LHCN-M2 (cell line): ENCODE measurements at places on chromosomes 3 and 15. TPM values are rescaled to one million over a fixed set of nuclear protein-coding genes. Genes with fewer than 3 reads are reported as not detected.
A peak's percentile ranks its signal among the peaks of the same experiment; 100 is the strongest.

Gene ZMYND10
- 1.3 and 1.9 TPM in 2 replicates for total RNA-seq

- DNase-seq = no peak
These were observed 71.2 kb upstream of the GOLGA8B start for GRCh38 chr15:34654625-34655024.

GRCh38 chr3:189771842-189772450 is 140.8 kb downstream of the TP63 start:
- no peak for DNase-seq

- no peak for DNase-seq
These were observed 118.1 kb downstream of the RPL22L1 start for GRCh38 chr3:170751899-170752293.

Gene MKRN2OS
- not detected in 2 replicates for total RNA-seq

- peak; percentile 38 for DNase-seq
These were observed 1024.4 kb upstream of the CADM2 start for GRCh38 chr3:83934192-83935021.

DNA sequence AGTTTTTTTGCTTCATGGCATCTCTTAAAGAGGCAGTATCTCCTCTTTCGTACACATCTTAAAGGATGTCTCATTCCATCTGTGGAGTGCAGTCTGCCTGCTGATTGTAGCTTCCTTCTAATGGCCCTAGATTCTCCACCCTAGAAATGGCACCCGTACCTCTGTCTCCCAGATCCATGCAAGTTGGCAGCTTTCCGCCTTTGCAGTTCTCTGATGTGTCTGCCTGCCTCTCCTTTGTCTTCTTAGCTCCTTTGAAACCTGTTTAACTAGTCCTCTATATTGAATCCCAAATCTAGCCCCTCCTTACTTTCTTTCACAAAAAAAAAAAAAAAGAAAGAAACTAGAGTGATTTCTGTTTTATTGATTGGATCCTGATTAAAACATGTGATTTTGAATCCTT is 1025.0 kb downstream of the ZPLD1 start:
- DNase-seq = no peak

Gene GPR15
- not detected in 2 replicates for total RNA-seq

DNA sequence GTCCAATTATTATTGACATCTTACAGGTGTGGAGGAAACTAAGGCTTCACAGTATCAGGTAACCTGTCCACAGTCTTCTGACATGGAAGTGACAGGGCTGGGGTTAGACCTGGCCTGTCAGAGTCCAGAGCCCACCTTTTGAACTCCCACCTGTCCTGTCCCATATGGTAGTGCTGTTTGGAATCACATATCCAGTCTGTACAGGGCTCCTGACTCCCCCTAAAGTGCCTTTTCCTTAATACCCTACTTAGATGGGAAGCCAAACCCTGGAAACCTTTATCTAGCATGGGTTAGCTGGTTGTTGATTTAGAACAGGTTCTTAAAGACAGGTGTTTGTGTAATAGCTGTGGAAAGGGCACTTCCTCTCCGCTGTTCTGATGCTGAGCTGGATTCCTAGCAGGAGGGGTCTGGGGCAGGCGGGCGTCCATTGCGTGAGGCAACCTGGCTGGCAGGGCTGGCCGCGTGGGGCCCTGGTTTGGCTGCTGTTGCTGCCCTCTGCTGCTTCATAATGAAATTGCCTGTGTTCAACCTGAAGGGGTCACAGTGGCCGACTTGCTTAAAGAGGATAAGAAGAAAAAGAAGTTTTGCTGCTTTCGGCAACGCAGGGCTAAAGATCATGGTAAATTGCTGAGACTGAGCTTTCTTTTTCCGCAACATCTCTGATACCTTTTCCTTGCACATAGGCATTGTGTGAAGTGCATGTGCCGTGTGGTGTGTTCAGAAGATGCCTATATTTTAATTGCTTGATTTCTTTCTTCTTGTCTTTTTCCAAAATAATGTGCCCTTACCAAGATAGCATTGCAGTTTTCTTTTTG is 136.2 kb downstream of the CHDH start:
- peak; percentile 37 for DNase-seq

DNA sequence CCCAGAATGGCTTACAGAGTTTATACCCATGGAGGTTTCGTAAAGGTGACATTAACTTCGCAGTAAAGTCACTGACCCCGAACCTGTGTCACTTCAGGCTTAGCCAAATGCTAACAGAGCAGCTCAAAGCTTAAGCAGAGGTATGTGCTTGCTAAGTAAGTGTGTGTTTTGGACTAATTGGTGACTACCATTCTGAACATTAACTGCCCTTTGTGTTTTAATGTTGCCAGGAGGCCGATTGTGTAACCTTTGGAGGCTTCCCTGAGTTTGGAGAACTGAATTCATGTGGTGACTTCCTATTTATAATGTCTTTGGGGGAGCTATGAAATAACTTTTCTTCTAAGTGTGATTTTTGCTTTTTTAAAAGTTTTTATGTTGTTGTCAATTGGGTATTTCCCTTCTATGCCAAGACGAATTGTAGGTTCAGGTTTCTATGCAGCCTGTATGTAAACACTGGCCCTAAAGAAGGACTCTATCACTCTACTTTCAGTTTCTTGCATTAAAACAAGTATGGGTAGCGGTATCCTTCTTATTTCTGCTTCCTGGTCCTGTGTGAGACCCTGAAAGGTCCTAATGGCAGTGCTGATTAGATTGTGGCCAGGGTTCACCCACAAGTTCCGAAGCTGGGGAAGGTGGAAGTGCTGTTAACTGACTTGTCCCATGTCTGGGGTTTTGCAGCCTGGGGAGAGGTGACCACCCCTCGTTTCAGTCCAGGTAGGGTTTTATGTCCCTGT is 86.3 kb downstream of the IGF1R start:
- no peak for DNase-seq

GRCh38 chr15:69194025-69194827 is 33.8 kb downstream of the GLCE start:
- DNase-seq = peak; percentile 52

- DNase-seq = no peak
These were observed 46.8 kb upstream of the MYRIP start for GRCh38 chr3:39762537-39763070.

Gene CEP97
- 26.1 and 28.8 TPM in 2 replicates for total RNA-seq

DNA sequence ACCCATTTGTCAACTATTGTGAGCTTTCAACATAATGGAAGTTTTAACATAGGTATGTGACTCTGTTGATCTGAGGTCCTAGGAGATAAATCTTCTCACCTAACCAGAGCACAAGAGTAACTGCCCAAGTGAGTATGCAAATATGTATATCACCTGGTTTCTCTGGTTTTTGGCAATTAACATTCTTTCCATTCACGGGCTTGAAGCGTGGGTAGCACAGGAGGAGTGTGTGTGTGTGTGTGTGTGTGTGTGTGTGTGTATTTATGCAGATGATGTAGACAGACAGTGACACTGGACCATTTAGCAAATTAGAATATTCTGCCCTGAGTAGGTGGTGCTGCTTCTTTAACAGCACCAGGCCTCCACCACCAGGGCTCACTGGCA is 15.0 kb downstream of the EPHB1 start:
- DNase-seq = no peak

Gene SORD
- 44.3 and 67.6 TPM in 2 replicates for total RNA-seq

DNA sequence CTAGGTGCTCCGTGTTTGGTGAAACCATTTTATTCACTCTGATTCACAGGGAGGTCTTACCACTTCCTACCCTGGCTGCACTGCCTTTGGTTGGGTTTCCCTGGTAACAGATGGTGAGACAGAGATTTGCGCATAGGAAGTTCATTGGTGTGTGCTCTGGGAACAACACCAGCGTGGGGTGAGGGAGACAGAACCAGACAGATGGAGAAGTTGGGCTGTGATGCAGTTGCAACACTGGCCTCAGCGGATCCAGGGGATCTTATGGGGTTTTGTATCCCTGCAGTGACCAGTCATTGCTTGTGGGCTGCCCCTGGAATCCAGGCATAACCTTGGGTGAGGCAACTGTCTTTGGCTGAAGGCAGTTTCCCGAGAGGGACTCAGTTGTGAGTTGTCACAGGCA is 12.5 kb upstream of the IL16 start:
- DNase-seq = peak; percentile 57

- DNase-seq = peak; percentile 60
These were observed 55.8 kb upstream of the SLC7A14 start for GRCh38 chr3:170641510-170642236.

DNA sequence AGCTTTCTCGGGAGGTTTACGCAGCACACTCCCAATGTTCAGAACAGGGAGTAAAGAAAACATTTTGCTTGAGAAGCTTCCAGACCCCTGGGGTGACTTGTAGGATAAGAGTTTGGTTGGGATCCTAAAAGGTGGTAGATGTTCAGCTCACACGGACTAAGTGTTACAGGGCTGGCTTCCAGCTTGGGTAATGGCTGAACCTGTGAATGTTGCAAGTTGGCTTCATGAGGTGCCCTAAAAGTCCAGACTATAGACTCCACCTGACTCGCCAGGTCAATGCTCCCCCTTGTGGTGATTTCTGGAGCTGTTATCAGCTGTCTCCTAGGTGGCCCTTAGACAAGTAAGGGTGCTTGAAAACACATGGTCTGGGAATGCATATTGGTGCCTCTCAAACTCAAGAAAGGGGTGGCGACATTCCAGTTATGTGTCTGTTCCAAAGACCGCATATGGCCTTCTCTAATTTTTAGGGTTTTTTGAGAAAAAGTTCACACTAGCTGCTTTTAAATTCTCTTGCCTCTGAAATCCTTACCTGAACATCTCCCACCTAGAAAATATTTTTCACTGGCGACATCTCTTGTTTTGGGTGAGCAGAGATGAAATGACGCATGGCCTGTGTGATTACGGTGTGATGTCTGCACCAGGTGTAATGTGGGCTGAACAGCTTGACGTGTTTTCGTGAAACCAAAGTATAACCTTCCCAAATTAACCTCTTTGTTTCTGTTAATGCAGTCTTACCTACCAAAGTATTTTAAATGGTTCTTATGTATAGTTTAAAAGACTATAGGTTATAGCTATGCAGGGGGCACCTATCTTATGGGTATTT is 175.7 kb upstream of the KBTBD8 start:
- DNase-seq = peak; percentile 35

- no peak for DNase-seq
These were observed 29.8 kb downstream of the ACAN start for GRCh38 chr15:88832820-88833730.

- DNase-seq = no peak
These were observed 643.1 kb downstream of the MECOM start for GRCh38 chr3:169020371-169020770.

DNA sequence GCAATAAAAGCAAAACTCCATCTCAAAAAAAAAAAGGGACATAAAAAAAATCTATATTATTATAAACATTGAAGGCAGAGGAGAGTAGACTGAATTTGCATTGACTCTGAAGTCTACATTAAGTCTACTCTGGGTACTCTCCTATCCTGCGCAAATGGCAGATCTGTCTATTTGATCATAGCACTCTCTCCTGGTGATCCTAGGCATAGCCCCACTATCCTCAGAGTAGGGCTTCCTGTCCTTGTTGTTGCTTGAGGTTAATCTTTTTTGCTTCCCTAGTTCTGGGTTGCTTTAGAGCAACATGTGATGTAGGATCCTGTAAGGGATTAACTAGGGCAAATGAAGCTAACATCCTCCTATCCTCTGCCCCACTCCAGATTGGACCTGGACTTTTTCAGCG is 82.1 kb upstream of the LRRFIP2 start:
- no peak for DNase-seq

Gene MORC1
- total RNA-seq = not detected in 2 replicates

Gene LPP
- 32.4 and 39.7 TPM in 2 replicates for total RNA-seq

DNA sequence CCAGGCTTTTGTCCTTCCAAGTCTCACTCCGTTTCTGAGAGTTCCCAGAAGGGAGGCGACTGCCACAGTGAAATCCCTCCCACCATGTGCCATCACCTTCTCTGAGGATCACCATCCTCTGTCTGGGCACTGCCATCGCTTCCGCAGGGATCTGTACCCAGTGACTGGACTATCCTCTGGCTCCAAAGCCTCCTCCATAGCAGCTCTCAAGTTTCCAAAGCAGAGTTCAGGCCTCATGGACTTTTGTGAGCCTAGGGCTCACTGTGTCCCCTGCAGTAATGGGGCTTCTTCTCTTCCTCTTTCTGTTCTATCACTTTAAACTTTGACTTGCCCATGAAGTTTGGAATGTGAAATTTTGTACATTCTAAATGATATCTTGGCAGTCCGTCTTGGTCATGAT is 63.9 kb downstream of the TIPARP start:
- no peak for DNase-seq

- no peak for DNase-seq
These were observed 20.9 kb downstream of the KBTBD8 start for GRCh38 chr3:67018789-67019526.

Gene SEMA3B
- total RNA-seq = 2.1 and 4.1 TPM in 2 replicates

DNA sequence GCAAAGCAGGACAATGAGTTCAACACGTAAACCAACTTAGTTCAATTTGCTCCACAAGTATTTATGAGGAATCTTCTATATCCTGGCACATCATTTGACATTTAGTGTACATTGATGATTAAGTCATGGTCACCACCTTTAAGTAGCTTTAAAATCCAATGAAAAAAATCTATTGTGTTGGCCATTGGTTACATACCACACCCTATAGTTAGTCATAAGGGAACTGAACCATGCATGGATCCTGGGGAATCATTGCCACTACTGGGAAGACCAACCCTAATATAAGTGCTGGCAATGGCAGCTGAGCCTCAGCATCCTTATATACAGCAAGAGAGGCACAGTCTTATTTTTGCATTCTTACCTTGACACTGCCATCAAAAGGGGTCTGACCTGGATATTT is 502.5 kb downstream of the MECOM start:
- no peak for DNase-seq

DNA sequence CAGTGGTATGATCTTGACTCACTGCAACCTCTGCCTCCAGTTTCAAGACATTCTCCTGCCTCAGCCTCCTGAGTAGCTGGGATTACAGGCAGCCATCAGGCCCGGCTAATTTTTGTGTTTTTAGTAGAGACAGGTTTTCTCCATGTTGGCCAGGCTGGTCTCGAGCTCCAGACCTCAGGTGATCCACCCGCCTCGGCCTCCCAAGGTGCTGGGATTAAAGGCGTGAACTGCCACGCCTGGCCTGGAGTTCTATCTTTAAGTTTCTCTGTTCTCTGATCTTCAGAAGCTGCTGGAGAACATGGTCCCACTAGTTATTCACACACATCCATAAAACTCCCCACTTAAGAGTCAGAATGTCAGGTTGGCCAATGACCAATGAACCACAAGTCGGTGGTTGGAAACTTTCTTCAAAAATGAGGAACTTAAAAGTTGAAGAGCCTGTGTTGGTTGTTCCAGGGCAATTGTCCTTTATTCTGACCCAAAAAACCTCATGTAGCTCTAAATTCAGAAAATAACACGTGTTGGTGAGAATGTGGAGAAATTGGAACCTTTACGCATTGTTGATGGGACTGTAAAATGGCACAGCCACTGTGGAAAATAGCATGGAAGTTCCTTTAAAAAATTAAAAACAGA is 55.9 kb upstream of the PIK3CB start:
- no peak for DNase-seq

GRCh38 chr15:95024351-95024750 is 793.0 kb downstream of the MCTP2 start:
- DNase-seq = peak; percentile 56

Gene SLCO2A1
- total RNA-seq = 0.11 and 0.32 TPM in 2 replicates

Gene FRMD5
- 2.7 and 3.2 TPM in 2 replicates for total RNA-seq

GRCh38 chr3:94440767-94441493 is 378.1 kb downstream of the NSUN3 start:
- peak; percentile 74 for DNase-seq
